ENCODE measurements at places on chromosomes 11 and 22.

- DNase-seq: no peak
Measured at GRCh38 chr11:74070723-74071492, 62.0 kb upstream of the UCP3 start.

DNA sequence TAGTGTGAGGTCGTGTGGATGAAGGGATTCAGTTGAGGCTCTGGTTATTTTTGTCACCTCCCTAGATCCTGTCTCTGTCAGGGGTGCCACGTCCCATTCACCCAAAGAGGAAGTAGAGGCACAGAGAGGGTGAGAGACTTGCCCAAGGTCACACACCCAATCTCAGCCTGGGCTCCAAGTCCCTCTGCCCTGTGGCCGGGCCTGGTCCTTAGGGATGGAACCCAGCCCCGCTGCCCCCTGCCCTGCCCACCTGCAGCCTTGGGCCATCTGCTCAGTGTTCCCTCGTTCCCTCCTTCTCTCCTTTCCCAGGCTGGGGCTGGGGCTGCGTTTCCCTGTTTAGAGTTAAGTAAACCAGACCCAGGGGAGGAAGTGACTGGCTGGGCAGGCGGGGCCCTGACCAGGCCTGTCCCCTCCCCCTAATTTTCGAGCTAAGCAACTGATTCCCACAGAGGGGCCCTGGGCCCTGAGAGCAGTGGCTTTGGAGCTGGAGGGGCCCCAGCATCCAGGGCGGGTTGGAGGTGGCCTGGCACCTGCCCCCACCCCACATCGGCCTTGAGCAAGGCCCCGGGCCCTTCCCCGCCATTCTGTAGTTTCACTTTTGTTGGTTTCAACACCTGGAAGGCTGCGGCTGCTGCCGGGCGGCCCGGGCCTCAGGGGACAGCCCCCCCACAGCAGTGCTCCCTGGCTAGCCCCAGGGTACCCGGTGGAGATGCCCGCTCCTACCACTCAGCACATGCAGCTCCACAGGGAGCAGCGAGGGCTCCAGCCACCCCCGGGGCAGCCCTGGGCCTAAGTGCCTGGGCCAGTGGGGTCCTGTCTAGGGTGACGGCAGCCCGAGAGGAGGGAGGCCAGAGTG, 1.5 kb downstream of the TCIRG1 start:
- peak; percentile 67 for DNase-seq

- no peak for DNase-seq
Measured at GRCh38 chr22:31445642-31446041, 44.0 kb downstream of the EIF4ENIF1 start.

DNA sequence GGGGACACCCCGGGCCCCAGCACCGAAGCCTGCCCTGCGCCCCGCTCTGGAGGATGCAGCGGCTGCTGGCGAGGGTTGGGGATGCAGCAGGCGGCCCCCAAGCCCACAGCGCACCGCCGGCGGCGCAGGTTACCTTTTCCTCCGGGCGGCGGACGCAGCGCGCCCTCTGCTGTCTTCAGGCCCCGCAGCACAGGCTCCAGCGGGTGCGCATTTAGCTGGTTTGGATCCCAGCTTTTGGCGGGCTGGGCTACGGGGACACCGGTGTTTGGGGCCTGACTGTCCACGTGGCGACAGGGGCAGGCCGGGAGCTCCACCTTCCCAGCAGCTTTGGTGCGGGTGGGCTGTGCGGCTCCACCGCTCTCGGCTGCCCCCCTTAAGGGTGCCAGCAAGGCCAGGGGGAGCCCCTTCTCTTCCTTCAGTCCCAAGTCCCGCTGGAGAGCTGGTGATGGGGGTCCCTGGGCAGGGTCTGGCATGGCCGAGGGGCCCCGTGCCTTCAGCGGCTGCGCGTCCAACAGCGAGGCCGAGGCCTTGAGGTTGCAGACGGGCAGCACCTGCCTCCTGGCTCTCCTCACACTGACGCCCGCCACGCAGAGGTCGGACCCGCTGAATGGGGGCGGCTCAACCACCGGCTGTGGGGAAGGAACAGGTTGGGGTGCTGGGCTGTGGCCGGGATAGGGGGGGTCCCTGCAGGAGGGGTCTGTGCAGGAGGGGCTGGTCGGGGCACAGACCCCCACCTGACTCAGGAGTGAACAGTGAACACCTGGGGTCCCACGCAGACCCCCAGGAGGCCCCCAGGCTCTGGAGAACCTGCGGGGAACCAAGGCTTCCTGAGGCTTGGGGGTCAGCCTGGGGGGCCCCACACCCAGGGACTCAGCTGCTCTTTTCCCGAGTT, 18.0 kb upstream of the IL17REL start:
- peak; percentile 80 for DNase-seq

DNA sequence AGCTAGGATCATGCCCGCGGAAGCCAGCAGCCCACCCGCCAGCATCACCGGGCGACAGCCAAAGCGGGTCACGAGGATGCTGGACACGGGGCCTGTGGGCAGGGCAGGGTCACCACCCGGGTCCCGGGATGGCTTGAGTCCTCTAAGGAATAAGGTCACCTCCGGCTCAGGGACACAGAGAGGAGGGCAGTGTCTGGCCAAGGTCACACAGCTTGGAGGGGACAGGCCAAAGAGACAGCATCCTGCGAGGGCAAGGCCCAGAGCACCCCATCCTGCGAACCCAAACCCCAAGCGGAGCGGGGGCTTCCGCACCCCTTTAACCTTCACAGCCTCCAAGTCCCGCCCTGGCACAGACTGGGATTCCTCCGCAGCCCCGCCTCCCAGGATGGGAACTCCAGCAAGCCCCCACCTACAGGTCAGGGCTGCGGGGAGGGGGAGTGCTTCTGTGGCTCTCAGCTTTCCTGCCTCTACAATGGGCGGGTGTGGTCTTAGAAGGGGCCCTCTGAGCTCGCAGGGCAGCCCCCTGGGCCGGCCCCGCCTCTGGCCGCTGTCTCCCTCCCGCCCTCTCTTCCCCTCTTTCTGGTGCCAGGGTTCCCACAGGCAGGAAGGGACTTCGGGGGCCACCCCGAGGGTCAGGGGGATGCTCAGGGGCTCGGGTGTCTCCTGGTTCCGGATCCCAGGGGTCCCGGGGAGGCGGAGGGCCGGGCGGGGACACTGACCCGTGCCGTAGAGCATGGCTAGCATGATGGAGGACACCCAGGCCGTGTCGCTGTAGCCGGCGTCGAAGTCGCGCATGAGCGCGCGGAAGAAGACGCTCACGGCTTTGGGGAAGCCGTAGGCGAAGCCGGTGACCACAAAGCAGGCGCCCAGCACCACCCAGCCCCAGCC, 1.8 kb downstream of the SLC16A8 start:
- peak; percentile 23 for DNase-seq
